ENCODE measurements at places on chromosomes 7 and 10.

DNA sequence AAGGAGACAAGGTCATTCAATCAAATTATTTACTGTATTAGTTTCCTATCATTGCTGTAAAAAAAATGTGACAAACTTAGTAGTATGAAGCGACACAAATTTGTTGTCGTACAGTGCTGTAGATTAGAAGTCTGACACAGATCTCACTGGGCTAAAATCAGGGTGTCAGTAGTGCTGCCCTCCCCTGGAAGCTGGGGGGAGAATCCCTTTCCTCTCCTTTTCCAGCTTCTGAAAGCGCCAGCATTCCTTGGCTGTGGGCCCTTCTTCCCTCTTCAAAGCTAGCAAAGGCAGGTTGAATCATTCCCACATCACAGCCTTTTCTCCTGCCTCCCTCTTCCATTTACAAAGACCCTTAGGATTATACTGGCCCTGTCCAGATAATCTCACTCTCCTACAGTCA, 28.0 kb downstream of the VPS41 start:
- DNase-seq, result no peak

DNA sequence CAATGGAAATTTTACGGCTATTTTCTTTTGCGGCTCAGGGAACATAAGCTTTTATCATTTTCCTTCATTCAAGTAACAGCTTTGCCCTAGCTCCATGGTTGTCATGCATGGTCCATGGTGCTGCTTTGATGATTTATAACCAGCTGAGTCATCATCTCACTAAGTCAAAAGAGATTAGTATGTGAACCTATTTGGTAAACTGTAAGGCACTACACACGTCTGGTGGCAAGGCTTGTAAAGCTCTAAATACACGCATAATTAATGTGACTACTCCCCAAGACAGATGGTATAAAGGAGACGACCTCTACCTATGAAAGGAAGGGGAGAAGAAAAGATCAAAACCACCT, 340.2 kb downstream of the KCNMA1 start:
- no peak for DNase-seq

DNA sequence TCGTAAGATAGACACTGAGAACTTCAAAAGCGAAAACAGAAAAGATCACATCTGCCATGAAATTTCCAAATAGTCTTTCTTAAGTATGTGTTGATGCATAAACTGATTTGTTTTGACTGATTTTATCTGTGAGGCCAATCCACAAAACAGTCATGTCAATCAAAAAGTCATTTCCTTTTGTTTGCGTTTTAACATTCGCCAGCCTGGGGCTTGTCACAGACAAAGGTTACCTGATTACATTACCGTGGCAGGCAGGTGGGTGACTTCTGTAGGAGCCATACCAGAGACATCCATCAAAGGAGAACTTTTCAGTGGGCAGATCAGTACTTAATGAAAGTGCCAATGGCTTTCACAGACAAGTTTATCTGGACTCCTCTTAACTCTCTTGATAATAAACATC, 45.5 kb upstream of the BET1 start:
- DNase-seq, result no peak

- DNase-seq, result no peak
Measured at GRCh38 chr7:75892634-75893272, 13.9 kb downstream of the RHBDD2 start.

- peak; percentile 34 for DNase-seq
Measured at GRCh38 chr7:23490357-23491135, 20.3 kb upstream of the IGF2BP3 start.

DNA sequence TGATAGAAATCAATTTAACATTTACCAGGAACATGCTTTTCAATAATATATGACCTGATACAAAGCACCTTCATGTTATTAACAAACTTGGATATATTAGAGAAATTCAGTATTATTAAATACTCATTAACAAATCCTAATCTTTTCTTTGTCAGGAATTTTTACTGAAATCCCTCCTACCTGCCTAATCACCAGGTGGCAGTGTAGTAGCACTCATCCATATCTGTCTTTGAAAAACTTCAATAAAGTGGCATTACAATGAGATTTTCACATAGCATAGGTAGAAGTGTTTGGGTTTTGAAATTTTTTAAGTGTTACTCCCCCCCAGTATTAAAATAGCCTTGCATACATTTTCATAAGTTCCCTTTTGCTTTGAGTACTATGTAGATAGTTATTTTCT, 1246.6 kb upstream of the LRRN3 start:
- DNase-seq, result no peak

GRCh38 chr10:90199093-90199492, 497.7 kb downstream of the KIF20B start:
- DNase-seq, result no peak
